Spinal cord (tissue), 10 donors: ENCODE measurements at places on chromosomes 6 and 20. TPM values are rescaled to one million over a fixed set of nuclear protein-coding genes. Genes with fewer than 3 reads are reported as not detected.
A peak's percentile ranks its signal among the peaks of the same experiment; 100 is the strongest.

DNA sequence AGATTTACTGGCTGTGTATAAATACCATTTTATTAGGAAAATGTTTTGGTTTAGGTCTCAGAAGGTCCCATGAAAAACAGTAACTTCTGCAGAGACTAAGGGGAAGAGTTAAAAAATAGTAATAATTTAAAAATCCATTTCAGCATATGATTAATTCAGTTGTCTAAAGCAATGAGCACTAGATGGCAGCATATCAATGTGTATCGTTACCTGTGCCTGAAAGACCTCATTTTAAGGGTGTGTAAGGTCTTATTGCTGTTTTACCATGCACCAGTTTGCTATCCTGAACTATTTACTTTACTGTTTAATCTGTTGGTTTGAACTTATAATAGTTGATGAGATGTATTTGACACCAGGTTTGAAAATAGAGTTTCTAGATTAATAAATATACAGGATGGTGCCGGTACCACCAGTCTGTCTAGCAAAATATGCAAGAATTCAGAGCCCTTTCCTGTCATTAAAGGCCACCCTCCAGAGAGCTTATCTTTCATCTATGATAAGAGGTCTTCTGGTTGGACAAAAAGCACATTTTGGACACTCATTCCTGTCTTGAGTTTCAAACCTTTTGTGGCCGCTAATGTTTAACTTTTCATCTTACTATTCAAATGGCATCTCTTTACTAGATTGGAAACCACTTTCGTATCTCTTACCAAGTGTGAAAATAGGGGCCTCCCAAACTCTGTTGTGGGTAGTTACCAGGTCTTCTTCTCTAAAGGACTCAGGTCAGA lies 8.9 kb upstream of the AHI1 start:
- no peak overlapping the region for H3K4me3 ChIP-seq
- H3K27ac ChIP-seq, result no peak overlapping the region
- H3K27me3 ChIP-seq, result no peaks in the 10 kb centered on the region
- no peaks in the 10 kb centered on the region for H3K36me3 ChIP-seq

Gene ATP6V1G2
- total RNA-seq, result 63.3 TPM

DNA sequence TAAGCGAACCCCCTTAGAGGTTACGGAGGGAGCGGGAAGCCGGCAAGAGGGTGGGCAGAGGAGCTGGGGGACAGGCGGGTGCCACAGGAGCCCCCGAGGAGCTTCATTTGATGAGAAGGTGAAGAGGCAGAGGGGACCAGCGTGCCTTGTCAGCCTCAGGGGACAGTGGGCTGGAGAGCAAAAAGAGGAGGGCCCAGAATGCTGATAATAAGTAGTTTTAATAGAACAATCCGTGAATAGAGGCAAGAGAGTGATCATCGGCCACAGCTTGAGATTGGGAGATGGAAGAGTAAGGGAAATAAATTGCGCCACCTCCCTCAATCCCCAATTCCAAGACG lies 1.3 kb downstream of the COL19A1 start:
- peak overlapping the region; percentile 61 for H3K27ac ChIP-seq
- peaks cover 6% of the 10 kb centered on the region for H3K27me3 ChIP-seq
- H3K4me3 ChIP-seq, result peak overlapping the region; percentile 47
- H3K36me3 ChIP-seq, result no peaks in the 10 kb centered on the region

GRCh38 chr20:32483351-32484224 lies 101.5 kb downstream of the NOL4L start:
- H3K27ac ChIP-seq, result peak overlapping the region; percentile 70
- DNase-seq, result no peak
- H3K4me1 ChIP-seq, result peaks cover 52% of the 10 kb centered on the region
- H3K27me3 ChIP-seq, result no peaks in the 10 kb centered on the region
- peak overlapping the region; percentile 70 for H3K4me3 ChIP-seq

Gene SLC22A7
- 0.20 TPM for total RNA-seq

DNA sequence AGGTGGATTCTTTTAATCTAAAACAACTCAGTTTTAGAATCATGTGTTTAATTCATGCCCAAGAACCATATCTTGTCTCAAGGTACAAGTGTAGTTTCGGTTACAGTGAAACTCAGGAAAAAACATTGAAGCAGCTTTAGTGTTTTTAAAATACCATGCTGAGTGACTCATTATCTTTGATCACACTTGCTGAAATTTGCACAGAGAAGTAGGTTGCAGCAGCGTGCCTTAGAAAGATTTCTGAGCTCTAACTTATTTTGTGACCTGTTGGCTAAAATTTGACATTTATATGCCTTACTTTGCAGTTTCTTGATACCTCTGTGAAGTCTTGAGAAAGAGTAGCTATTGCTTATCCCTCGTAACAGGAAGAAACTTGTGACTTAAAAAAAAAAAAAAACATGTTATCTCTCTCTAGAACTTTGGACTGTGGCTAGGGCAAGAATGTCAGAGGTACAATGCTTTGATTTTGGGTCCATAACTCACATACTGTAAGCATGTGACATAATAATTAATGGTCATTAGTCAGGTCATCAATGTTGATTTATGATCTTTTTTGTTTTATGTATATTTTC lies 34.5 kb upstream of the FUCA2 start:
- H3K4me3 ChIP-seq, result no peak overlapping the region
- H3K4me1 ChIP-seq, result no peaks in the 10 kb centered on the region
- H3K27me3 ChIP-seq, result no peaks in the 10 kb centered on the region
- no peak overlapping the region for H3K27ac ChIP-seq
- H3K36me3 ChIP-seq, result no peaks in the 10 kb centered on the region

GRCh38 chr6:134534708-134535149 lies 216.8 kb upstream of the SGK1 start:
- H3K4me1 ChIP-seq, result no peaks in the 10 kb centered on the region
- no peaks in the 10 kb centered on the region for H3K27me3 ChIP-seq
- no peaks in the 10 kb centered on the region for H3K36me3 ChIP-seq
- no peak for DNase-seq

DNA sequence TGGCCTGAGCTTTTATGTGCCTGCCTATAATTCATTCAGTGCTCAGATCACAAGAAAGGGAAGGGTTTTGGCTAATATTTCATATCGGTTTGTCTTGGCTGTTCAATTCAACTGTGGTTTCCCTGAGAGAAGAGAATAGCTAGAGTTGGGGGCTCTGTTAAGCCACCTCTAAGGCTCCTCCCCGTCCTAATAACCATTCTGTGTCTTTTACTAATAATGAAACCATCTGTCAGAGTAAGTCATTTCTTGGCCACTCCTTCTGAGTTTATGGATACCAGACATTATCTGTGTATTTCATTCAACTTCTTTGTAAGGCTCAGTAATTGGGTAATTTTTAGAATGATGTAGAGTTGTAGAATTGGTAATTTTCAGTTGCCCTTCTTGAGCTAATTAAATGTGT lies 5.2 kb downstream of the STX11 start:
- no peaks in the 10 kb centered on the region for H3K36me3 ChIP-seq
- H3K27me3 ChIP-seq, result peaks cover 26% of the 10 kb centered on the region
- no peak for DNase-seq
- no peaks in the 10 kb centered on the region for H3K4me1 ChIP-seq
- no peak overlapping the region for H3K27ac ChIP-seq

DNA sequence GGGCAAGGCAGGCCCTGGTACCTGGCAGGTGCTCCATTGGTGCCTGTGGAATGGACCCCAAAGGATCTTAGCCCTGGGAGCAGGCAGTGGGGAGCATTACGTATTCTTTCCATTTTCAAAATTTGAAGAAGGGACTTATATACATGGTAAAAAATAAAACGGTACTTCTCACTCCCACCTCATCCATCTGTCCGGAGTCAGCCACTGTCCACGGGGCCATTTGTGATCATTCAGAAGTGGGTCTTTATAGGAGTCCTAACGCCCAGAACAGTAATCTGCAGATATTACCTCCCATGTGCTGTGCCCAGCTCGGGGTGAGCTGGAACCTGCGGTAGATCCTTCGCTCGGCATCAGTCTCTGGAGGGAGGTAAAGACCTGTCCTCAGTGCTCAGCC lies 110.4 kb downstream of the SYCP2 start:
- H3K4me1 ChIP-seq, result peaks cover 40% of the 10 kb centered on the region
- no peak for DNase-seq
- H3K36me3 ChIP-seq, result peaks cover 45% of the 10 kb centered on the region
- no peaks in the 10 kb centered on the region for H3K27me3 ChIP-seq
- no peak overlapping the region for H3K4me3 ChIP-seq

DNA sequence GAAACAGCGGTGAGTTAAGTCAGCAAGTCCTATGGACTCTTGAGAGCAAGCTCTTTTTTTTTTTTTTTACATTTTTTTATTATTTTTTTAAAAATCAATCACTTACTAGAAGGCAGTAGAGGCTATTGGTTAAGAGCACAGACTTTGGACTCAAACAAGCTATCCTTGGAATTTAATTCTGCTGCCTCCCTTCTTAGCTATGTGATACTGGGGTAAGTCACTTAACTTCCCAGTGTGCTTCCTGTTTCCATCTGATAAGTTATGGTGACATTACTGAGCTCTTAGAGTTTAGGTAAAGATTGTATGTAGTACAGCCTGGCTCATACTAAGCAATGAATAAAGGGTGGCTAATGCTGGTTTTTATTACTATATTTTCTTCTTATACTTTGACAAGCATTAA lies 770.5 kb upstream of the FLRT3 start:
- H3K4me1 ChIP-seq, result no peaks in the 10 kb centered on the region
- no peaks in the 10 kb centered on the region for H3K36me3 ChIP-seq
- no peak overlapping the region for H3K27ac ChIP-seq

DNA sequence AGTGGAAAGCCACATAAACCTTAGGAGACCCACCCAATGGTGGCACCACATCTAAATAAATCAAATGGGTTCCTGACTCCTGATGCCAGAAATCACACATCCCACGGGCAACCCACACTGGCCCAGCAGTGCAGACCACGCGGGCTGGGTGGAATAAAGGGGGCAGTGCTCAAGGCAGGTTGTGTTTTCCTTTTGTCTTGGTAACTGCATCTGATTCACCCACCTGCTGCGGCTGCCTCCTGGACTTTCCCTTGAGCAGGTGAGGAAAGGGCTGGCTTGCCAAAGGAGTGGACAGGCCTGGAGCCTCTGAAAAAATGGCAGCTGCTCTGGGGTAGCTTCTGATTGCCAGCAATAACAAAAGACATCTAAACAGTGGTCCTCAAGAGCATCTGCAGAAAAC lies 119.5 kb upstream of the KCNK16 start:
- no peaks in the 10 kb centered on the region for H3K27me3 ChIP-seq
- H3K36me3 ChIP-seq, result no peaks in the 10 kb centered on the region
- no peak overlapping the region for H3K27ac ChIP-seq
- no peaks in the 10 kb centered on the region for H3K4me1 ChIP-seq
- DNase-seq, result no peak

Gene CLVS2
- total RNA-seq, result 6.4 TPM

Gene DDX43
- total RNA-seq, result 1.5 TPM

DNA sequence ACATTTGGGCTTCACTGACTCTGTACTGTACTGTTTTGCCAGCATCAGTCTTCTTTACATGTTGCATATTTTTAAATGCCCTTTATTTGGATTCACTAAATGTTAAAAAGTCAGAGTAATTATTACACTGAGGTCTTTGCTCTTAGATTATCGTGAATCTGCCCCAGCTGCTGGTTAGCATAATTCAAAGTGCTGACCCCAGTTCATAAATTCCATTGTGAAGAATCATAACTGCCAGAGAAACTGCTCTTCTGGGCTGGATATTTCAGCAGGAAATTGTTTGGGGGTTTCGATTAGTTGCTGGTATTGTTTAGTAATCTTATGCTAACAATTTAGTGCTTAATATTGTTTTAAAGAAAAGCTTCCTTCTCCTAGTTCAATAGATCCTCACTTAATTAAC lies 682.1 kb upstream of the MAP3K7 start:
- no peaks in the 10 kb centered on the region for H3K36me3 ChIP-seq
- DNase-seq, result no peak
- no peaks in the 10 kb centered on the region for H3K27me3 ChIP-seq
- H3K4me1 ChIP-seq, result no peaks in the 10 kb centered on the region
- no peak overlapping the region for H3K27ac ChIP-seq

DNA sequence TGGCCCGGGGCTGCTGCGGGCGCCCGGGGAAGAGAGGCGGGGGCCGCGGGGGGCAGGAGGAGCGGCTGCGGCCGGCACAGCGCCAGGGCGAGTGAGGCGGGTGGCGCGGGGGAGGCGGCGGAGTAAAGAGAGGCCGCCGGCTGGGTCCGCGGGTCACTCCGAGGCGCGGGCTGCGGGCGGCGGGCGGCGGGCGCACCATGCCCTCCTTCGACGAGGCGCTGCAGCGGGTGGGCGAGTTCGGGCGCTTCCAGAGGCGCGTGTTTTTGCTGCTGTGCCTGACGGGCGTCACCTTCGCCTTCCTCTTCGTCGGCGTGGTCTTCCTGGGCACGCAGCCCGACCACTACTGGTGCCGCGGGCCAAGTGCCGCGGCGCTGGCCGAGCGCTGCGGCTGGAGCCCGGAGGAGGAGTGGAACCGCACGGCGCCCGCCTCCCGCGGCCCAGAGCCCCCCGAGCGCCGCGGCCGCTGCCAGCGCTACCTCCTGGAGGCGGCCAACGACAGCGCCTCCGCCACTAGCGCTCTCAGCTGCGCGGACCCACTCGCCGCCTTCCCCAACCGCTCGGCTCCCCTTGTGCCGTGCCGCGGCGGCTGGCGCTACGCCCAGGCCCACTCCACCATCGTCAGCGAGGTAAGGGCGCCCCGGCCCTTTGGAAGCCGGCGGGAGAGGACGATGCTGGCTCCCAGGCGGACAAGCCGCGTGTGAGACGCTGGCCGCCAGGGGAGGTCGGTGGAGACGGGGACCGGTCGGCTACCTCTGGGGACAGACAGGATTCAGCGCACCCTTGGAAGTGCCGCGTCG lies at the start of gene SLC22A3:
SLC22A3 (plus strand) TSS at position 156 of the 797 bp plus-strand sequence; CDS start at position 198, 42 bp downstream.
- H3K4me3 ChIP-seq, result peak within 1 kb of the TSS; percentile 46
- peaks cover 10% of the 10 kb centered on the region for H3K4me1 ChIP-seq

DNA sequence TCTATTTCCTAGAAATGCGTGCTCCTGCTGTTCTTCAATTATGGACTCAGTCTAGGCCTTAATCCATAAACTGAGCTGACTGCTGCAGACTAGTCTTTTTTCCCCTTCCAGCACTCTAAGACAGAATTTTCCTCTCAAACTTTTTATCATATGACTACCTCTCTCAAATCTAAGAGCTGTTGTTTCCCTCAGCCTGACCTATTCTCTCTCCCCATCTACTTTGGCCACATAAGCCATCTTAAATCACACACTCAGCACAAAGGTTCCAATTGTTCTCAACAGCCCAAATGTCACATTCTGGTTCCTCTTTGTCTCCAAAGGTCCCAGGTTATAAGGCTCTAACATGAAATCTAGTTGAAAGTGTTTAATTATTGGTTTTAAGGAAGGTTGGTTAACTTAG lies 85.2 kb downstream of the PRSS35 start:
- H3K27me3 ChIP-seq, result no peaks in the 10 kb centered on the region
- H3K27ac ChIP-seq, result no peak overlapping the region
- no peak overlapping the region for H3K4me3 ChIP-seq
- no peaks in the 10 kb centered on the region for H3K4me1 ChIP-seq

GRCh38 chr20:23152308-23152892 lies 66.3 kb upstream of the CD93 start:
- no peak overlapping the region for H3K4me3 ChIP-seq
- no peak overlapping the region for H3K27ac ChIP-seq
- no peaks in the 10 kb centered on the region for H3K27me3 ChIP-seq
- H3K36me3 ChIP-seq, result no peaks in the 10 kb centered on the region
- peaks cover 13% of the 10 kb centered on the region for H3K4me1 ChIP-seq

Gene RHAG
- total RNA-seq, result 11.0 TPM

Gene CDC25B
- total RNA-seq, result 22.2 TPM

GRCh38 chr6:135403584-135403983 lies 94.0 kb downstream of the AHI1 start:
- no peak overlapping the region for H3K4me3 ChIP-seq
- peaks cover 3% of the 10 kb centered on the region for H3K36me3 ChIP-seq
- no peak overlapping the region for H3K27ac ChIP-seq
- DNase-seq, result no peak
- no peaks in the 10 kb centered on the region for H3K4me1 ChIP-seq

- no peaks in the 10 kb centered on the region for H3K4me1 ChIP-seq
- no peak overlapping the region for H3K4me3 ChIP-seq
- DNase-seq, result no peak
- no peak overlapping the region for H3K27ac ChIP-seq
- H3K27me3 ChIP-seq, result no peaks in the 10 kb centered on the region
These were observed 684.2 kb downstream of the HTR1B start for GRCh38 chr6:76779068-76779467.

Gene OPRM1
- total RNA-seq, result 20.9 TPM
